Astrocyte of the cerebellum (primary cell): ENCODE measurements at places on chromosomes 11 and 22.

DNA sequence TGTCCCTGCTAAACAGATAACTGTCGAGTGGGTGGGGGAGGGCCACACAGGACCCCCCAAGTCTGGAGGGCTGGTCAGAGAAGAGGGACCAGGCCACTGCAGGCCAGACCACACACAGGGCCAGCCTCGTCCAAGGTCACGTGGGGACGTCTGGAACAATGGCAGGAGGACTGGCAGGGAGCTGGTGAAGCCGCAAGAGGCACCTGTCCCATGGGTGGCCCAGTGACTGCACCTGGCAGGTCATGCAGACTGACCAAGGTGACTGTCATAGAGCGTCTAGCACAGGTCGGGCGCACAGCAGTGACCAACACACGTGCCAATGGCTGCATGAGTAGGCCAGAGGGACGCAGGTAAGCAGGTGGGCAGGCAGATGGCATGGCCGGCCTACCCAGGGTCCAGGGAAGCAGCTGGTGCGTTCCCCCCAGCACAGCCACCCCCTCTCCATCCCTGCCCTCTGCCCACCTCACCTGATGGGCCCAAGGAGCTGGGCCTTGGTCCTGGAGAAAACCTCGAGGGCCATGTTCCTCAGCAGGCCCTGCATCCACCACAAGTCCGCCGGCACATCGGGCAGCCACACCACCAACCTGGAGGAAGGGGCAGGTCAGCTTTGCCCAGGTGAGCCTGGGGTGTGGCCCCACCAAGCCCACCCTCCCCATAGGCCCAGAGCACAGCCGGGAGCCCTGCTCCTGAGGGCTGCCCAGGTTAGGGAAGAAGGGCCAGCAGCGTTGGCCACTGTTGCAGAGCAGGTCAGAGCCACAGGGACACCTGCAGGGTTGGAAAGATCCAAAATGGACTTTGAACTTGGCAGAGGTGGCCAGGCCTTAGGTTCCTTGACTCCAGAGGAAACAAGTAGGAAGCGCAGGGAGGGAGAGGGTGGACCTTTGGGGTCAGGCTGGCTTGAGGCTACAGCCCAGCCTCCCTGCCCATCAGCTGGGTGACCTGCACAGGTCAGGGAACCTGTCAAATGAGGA, 10.4 kb downstream of the PNPLA5 start:
- DNase-seq: no peak

- DNase-seq: no peak
Observed at GRCh38 chr11:104529213-104529612, 365.3 kb upstream of the PDGFD start.

- no peak for DNase-seq
Observed at GRCh38 chr11:78325274-78325781, 92.3 kb downstream of the GAB2 start.

GRCh38 chr22:30781271-30781875, 86.7 kb downstream of the OSBP2 start:
- DNase-seq: no peak

DNA sequence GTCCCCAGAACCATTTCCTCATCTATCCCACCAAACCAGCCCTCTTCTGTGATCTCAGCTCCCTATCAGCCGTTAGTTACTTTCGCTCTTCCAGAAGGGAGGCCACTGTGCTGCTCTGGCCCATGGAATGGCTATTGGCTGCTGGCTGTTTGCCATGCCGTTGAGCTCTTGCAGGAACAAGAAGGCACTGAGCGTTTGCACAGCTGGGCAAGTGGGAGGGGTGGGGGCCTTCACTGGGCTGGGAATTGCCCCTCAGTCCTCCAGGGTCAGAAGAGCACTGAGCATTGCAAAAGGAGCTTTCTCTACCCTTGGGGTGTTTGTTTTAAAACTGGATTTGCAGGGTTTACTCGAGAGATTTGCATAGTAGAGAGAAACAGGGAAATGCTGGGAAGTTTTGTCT, 129.0 kb upstream of the PARVA start:
- no peak for DNase-seq

GRCh38 chr11:7599209-7599608, 74.1 kb downstream of the CYB5R2 start:
- no peak for DNase-seq

DNA sequence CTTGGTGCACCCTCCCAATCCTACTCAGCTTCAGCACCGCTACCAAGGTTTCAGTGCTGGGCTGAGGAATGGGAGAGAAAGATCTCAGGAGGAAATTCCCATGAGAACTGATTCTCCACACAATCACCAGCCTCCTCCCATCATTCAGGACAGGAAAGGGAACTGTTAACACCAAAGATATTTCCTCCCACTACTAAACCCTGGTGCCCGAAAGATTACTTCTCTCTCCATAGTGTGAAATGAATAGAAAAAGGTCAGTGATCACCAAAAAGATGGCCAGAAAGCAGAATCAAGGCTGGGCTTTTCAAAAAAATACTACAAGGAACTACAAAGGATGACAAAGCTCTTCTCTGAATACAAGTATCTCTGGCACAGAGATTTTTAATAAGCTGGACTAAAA, 26.1 kb downstream of the TCIRG1 start:
- DNase-seq: no peak

GRCh38 chr11:33652930-33653329, 47.7 kb downstream of the C11orf91 start:
- DNase-seq: no peak

- no peak for DNase-seq
Observed at GRCh38 chr22:38786631-38787030, 7.3 kb downstream of the DNAL4 start.

- DNase-seq: no peak
Observed at GRCh38 chr22:17475318-17476230, 87.7 kb upstream of the SLC25A18 start.

DNA sequence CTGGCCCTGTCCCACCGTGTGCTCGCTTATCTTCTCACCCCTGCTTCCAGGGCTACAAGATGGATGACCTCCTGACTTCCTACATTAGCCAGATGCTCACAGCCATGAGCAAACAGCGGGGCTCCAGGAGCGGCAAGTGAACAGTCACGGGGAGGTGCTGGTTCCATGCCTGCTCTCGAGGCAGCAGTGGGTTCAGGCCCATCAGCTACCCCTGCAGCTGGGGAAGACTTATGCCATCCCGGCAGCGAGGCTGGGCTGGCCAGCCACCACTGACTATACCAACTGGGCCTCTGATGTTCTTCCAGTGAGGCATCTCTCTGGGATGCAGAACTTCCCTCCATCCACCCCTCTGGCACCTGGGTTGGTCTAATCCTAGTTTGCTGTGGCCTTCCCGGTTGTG, 86.5 kb downstream of the MYO7A start:
- DNase-seq: no peak

- no peak for DNase-seq
Observed at GRCh38 chr11:36441610-36442208, 68.4 kb downstream of the TRAF6 start.

- DNase-seq: peak; percentile 91
Observed at GRCh38 chr11:10908215-10908951, 50.5 kb upstream of the ZBED5 start.

DNA sequence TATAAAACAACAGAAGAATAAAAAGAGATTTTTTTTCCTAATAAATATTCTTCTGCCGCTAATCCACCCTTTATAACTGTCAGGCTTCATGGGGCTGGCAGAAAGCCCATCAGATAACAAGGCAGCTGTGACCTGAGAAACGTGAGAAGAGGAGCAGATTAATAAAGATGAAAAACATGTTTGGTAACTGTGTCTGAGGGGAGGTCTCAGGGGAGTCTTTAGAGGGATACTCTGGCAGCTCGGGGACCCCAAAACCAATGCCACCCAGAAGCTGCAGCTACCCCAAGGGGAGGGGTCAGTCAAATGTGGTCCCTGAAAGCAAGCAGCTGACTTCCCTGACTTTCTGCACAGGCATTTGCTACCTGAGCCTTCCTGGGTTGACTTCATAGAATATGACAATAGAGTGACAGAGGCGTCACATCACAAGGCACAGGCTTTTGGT, 48.4 kb upstream of the POU2AF1 start:
- DNase-seq: no peak

DNA sequence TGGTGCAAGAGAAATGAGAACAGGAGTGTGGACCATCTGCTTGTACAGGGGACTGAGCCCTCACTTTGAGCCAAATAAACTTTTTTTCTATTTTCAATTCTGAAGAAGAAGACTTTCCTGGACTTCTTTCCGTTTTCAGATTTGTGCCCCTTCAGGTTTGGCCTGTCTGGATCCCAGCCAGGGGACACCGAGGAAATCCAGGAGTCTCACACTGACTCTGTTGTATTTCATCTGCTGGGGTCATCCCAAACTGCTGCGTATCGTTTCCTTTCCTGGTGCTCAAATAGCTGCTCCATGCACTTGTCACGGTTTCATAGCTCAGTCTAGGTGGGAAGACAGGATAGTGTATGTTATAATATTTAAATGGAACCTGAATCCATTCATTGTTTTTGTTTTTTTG, 51.7 kb downstream of the GGTLC2 start:
- no peak for DNase-seq

DNA sequence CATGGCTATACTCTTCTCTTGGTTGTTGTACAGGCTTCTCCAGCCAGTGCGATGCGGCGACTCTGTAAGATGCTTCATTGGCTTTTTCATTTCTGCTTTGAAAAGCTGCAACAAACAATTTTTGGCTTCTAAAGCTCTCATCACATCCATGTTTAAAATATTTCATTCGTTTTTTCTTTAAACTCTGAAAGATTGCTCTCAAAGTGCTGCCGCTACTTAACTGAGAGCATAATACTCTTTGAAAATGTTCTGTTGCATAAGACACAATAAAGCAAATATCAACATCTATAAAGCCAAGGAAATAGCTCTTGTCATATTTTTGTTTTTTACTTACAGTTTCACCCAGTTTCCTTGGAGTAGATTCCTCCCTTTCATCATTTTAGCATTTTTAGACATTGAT, 468.3 kb downstream of the TBC1D22A start:
- DNase-seq: no peak

DNA sequence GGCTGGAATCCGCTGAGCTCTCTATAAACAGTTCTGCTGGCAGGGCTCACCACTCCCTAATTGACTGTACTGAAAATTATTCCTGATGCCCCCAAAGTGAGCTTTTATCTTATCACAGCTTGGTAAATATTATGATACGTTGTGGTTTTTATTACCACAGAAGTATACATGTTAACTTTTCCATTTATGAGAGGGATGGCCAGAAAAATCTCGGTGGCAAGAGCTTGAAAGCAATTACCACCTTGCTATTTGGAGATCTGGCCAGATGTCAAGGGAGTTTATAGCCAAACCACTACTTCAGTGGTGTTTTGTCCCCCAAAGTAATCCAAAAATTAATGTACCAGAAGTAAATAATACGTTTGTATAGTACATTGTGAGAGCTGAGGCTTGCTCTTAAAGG, 75.4 kb upstream of the RCN1 start:
- DNase-seq: no peak

DNA sequence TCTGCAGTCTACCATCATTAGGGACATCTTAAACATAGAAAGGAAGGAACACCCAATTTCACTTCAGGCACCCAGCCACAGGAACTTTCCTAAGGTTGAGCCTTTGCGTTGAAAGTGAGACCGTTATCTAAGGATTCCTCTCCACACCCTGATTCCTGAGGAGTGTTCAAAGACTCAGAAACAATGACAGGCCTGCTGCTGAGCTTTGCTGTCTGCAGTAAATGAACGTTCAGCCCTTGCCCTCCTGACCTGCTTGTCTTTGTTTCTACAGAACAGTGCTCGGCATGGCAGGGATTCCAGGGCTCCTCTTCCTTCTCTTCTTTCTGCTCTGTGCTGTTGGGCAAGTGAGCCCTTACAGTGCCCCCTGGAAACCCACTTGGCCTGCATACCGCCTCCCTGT, 7.0 kb downstream of the PRSS23 start:
- no peak for DNase-seq

DNA sequence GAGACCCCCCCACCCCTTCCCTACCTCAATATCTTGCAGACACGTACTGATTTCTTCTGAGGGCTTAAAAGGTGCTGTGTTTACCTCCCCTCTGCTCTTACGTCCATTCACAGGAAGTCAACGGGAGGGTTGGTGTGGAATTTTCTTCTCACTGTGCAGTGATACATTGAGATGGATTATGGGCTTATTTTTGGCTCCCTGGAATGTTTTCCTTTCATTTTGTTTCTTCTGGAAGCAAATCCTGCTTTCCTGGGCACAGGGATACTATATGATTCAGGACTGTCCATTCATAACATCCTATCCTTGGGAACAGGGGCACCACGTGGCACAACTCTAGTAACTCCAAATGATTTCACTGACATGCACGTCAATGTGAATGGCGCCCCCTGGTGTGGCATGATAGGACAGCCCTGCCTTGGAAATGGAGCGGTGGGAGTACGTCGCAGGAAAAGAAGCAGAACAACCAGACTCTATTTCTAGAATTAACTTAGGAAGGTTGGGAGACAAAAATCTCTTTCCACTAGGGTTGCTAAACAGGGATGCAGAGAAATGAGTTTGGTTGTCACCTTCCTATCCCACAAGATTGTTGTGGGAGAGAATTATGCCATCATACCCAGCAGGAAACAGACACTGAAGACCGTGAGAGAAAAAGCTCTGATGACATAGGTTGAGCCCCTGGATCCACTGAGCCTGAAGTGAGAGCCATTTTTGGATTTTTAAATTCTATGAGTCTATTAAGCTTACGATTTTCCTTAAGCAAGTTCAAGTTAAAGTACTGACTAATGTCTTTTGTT, 146.5 kb upstream of the RAG2 start:
- peak; percentile 13 for DNase-seq

GRCh38 chr11:107301878-107302277, 155.7 kb downstream of the CWF19L2 start:
- DNase-seq: no peak

DNA sequence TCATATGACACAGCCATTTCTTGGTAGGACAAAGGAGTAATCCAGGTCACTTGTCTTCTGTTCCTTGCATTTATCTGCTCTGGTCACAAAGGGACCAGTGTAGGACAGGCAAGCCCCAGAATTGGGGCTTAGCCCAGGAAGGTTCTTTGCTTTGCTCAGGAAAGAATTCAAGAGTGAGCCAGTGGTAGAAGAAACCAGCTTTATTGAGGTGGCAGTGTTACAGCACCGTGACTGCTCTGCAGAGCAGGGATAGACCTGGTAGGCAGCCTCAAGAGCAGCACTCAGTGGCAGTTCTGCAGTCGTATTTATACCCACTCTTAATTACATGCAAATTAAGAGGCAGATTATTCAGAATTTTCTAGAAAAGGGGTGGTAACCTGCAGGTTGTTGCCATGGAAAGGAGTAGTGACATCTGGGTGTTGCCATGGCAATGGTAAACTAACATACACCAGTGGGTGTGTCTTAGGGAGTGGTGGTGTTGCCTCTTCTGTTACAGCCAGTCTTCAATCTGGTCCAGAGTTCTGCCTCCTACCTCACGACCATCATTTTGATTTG, 84.9 kb upstream of the RAB1B start:
- no peak for DNase-seq

DNA sequence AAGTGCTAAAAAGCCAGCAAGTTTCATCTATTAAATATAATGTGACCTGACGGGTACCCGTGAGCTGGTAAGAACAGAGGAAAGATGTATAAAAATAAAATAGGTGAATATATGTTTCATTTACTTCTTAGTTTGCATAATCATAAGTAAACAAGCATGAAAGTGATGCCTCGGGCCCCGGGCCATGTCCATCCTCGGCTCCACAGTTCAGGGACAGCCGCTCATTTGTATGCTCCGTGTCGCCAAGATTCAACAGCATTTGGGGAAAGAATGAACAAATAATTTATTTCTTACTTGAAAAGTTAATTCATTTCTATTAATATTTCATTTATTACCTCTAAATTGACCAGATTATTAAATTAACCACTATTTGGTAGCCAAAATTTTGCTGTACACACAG, 251.8 kb downstream of the NTM start:
- DNase-seq: no peak
